Cerebellum (tissue), 4 donors: ENCODE measurements at places on chromosomes 16 and 17. TPM values are rescaled to one million over a fixed set of nuclear protein-coding genes. Genes with fewer than 3 reads are reported as not detected.

GRCh38 chr17:10557422-10557821 lies 8.0 kb upstream of the MYH2 start:
- DNase-seq, result no peak

LGALS9B gene
- total RNA-seq, result not detected

DNA sequence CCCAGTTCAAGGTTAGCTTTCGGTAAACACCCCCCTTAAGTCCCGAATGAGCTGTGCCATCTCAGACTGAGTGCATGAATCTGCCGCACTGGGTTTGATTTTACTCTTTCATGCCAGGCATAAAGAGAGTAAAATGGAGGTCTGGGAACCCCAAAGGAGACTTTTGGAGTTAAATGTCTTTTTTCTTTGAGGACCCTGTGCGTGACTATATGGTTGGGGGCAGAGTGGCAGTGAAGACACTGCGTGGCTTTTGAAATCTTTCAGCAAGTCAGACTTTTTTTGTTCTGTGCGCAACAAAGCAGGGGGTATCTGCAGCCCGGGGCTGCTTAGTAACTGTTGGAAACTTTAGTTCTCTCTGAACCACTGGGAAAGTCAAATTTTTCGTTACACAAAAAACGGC lies 392.9 kb upstream of the SALL1 start:
- DNase-seq, result no peak

KRTAP4-4 gene
- not detected for total RNA-seq

- no peak for DNase-seq
These were observed 75.0 kb downstream of the RAP1GAP2 start for GRCh38 chr17:2871205-2871604.

ASGR1 gene
- total RNA-seq, result 11.2 TPM

GRCh38 chr16:70661918-70662641 lies 15.7 kb downstream of the IL34 start:
- peak; percentile 71 for DNase-seq

- DNase-seq, result peak; percentile 50
These were observed 28.4 kb downstream of the HAPSTR1 start for GRCh38 chr16:9119795-9120194.

- no peak for DNase-seq
These were observed 22.7 kb downstream of the MPP3 start for GRCh38 chr17:43810226-43810715.

- DNase-seq, result no peak
These were observed 12.4 kb downstream of the METTL9 start for GRCh38 chr16:21611556-21612384.

DNA sequence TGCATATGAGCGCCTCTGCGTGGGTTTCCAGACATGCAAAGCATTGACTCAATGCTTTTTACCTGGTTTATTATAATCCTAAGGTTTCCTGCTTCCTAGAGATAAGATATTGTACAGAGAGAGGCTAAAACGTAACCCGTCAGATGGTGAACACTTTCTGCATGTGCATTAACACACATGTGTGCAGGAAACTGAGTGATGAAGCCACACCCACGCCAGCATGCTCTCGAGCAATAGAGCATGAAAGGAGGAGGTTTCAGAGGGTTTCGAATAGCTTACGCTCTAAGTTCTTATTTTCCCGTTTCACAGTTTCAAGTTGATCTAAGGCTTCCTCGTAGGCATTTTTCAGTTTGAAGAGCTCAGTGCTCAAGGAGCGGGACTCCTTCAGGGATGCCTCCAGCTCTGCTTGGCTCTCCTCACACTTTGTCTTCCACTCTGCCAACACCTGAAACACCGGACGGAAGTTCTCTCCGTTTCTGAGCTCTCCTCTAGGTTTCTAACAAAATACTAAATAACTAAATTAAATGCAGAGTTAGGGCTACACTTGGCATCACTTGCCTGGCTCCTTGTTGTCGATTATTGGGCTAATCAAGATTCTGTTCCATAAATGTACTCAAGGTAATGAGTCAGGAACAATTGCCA lies 23.2 kb downstream of the MYH3 start:
- DNase-seq, result no peak

GRCh38 chr17:64148017-64148631 lies 18.2 kb upstream of the ERN1 start:
- DNase-seq, result no peak

CLDN9 gene
- not detected for total RNA-seq

AHSP gene
- total RNA-seq, result 10.1 TPM

- no peak for DNase-seq
These were observed 8.5 kb downstream of the TEKT1 start for GRCh38 chr17:6823011-6823442.

CCL5 gene
- 0.45 TPM for total RNA-seq

ITGB3 gene
- 1.6 TPM for total RNA-seq
